ACHN (cell line): ENCODE measurements at places on chromosomes 1 and 21.

DNA sequence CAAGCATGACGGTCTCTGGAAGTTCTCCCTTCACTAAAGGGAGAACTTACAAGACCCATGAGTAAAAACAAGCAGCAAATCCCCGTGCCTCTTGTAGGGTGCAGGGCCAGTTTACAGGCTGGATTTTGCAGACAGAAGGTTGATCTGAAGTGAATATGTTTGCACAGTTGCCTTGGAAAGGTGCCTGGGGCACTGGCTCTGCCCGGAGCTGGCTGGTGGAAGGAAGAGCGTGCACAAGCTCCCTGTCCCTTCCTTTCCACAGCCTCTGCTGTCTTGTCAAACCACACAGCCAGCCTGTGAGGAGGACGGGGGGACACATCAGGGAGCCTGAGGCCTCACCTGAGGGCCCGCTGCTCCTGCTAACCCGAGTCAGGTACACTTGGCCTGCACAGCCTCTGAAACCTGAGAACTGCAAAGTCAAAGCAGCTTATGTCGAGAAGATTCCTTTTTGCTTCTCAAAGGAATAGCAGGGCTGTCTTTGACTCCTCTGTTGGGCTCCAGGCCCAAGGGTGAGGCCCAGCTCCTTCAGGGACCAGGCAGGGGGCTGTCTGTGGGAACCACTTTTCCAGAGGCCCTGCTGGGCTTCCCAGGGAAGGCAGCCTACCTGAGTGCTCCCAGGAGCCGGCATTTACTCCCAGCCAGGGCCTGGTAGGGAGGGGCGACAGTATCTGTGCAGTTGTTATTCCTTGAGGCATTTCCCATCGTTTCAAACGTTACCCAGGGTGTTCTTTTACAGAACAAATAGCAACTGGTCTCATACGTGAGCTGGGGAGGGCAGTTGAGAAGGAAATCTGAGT lies 251.5 kb downstream of the SIPA1L2 start:
- no peak for DNase-seq

GRCh38 chr21:38995731-38996130 lies 187.5 kb downstream of the PSMG1 start:
- DNase-seq: no peak

DNA sequence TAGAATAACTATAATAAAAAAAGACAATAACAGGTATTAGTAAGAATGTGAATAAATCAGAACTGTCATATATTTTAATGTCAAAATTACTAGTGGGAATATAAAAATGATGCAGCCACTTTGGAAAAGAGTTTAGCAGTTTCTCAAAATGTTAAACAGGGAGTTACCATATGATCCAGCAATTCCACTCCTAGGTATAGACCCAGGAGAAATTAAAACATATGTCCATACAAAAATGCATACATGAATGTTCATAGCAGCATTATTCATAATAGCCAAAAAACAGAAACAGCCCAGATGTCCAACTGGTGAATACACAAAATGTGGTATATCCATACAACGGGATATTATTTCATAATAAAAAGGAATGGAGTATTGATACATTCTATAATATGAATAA lies 71.6 kb downstream of the NVL start:
- DNase-seq: no peak

DNA sequence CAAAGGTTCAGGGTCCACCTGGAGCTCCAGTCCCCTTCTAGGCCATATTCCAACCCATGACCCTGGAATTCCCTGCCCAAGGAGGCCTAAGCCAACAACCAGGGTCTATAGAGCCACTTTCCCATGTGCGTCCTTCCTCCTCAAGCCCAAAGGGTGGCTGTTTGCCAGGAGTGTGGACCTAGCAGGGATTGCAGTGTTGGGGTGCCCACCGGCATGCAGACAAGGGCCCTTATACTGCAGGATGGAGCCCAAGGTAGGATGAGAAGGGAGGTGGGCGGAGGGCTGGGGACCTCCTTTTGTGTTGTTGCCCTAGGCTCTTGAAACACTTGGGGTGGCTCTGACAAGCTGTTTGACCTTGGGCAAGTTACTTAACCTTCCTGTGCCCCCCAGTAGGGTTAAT lies 19.7 kb upstream of the ADGRB2 start:
- no peak for DNase-seq

- DNase-seq: no peak
Measured at GRCh38 chr1:238982736-238983135, 403.6 kb upstream of the CHRM3 start.

DNA sequence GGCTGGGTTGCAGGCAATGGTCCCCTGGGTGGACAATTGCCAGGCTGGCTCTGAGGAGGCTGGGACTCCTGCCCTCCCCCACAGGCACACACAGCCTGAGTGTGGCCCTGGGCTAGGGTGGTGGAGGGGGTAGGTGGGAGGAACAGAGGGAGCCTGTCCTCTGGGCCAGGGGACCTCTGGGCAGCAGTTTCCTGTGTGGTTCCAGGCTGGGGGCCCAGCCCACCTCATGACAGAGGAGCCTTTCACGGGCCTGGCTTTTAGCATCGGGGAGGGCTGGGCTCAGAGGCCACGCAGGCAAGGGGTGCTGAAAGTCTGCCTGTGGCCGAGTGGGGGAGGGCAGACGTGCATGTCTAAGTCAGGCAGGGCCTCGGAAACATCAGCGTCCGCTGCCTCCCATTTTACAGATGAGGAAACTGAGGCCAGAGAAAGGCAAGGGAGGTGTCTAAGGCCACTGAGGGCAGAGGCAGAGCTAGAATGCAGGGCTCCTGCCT lies 7.0 kb downstream of the EXTL1 start:
- no peak for DNase-seq

GRCh38 chr1:209095627-209096595 lies 487.6 kb upstream of the CAMK1G start:
- peak; percentile 94 for DNase-seq

GRCh38 chr1:247551721-247552120 lies 2.8 kb downstream of the GCSAML start:
- DNase-seq: no peak

DNA sequence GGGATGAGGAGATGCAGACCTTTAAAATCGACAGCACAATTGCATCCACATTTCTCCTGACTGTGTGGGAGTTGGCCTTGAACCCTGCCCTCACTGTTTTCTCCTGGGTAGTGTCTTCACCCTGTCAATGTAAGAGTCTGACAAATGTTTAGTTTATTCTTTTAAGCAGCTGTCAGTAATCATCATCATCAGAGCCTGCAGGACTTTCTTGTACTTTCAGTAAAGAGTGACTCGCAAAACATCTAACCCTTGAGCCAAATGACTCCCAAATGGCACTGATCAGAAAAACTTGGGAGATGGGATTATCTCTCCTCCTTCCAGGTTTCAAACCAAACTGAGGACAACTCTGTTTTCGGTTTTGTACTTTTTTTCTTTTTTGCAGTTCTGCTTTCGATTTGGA lies 460.2 kb downstream of the KIF26B start:
- DNase-seq: no peak

DNA sequence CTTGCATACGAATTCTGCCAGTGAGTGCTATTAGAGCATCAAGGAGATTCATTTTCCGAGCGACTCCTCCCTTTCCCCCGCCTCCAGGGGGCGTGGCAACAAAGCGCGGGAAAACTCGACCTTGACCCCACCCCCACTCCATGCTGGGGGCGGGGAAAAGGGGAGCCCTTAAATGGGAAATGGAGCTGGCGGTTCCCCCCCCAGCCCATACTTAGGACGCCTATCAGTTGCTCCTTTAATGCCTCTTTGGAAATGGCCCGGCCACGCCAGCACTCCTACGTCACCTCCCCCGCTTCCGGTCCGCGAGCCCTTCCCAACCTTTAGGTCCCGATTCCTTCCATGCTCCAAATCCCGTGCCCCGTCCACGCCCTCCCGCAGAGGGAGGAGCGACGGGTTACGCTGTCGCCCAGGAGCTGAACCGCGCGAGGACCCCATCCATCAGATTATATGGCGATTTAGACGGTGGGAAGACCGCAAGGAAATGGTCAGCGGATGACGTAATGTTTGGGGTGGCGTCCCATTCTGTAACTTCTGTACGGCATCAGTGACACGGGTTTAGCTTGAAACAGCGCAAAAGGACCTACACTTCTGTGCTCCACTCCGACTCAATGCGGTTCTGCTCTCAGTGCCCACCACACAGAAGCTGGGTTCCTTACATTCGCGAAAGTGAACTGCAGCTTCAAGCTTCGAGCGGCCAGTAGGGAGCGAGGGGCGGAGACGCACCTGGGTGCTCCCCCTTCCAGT lies 702 bp upstream of the ZNF687 start:
- peak; percentile 98 for DNase-seq

DNA sequence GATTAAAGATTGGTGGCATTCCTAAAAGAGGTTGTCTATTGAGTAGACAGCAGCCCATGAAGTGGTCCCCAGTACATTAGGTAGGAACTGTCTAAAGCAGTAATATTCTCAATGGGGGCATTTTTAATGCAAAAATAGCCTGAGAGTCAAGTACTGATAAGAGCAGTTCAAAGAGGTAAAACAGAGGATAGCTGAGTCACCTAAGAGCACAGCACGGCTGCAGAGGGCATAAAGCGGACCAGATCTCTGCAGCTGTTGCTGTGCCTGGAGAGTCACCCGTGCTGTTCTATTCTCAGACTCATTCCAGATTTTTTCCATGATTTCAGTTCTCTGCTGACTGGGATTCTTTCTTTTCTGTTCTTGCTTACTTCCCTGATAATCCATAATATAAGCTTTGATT lies 313.2 kb downstream of the OLFM3 start:
- no peak for DNase-seq

- no peak for DNase-seq
Measured at GRCh38 chr1:202642619-202643291, 67.5 kb downstream of the SYT2 start.
